ENCODE measurements at places on chromosomes 11 and 22.

DNA sequence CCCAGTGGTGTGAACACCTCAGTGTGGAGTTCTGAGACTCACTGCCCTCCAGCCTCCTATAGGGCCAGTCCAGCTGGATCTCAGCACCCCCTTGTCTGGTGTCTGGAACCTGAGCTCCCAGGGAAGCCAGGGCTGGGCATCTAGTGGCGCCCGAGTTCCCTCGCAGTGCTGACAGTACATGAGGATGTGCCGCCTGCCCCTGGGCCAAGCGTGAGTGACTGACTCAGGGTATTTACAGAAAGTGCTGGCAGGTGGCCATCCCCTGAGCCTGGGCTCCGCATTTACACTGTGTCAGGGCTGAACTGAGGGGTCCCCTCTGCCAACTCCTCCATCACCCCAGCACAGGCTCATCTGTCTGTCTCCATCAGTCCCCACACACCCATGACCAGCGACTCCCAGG lies 185.3 kb downstream of the BRD1 start:
- DNase-seq: no peak

- no peak for DNase-seq
Measured at GRCh38 chr11:129590030-129590752, 214.5 kb downstream of the BARX2 start.

DNA sequence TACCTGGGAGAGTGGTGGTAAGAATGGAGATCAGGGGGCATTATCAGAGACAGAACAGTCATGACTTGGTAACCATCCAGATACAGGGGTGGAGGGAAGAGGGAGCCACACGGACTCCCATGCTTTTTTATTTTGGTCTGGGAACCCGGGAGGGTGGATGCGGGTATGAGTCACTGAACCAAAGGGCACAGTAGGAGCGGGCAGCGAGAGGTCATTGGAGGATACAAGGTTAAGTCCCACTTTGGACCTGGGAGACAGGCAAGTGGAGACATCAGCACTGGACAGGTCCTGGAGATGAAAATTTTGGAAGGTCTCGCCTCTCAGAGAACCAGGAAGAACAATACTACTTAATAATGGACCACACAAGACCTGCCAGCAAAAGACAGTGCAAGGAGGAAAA lies 6.7 kb downstream of the HDHD5 start:
- DNase-seq: no peak

GRCh38 chr11:27972522-27973170 lies 135.3 kb downstream of the KIF18A start:
- no peak for DNase-seq

GRCh38 chr11:112481893-112482292 lies 221.2 kb upstream of the PLET1 start:
- DNase-seq: no peak

- no peak for DNase-seq
Measured at GRCh38 chr22:23068096-23068831, 2.1 kb upstream of the GNAZ start.

DNA sequence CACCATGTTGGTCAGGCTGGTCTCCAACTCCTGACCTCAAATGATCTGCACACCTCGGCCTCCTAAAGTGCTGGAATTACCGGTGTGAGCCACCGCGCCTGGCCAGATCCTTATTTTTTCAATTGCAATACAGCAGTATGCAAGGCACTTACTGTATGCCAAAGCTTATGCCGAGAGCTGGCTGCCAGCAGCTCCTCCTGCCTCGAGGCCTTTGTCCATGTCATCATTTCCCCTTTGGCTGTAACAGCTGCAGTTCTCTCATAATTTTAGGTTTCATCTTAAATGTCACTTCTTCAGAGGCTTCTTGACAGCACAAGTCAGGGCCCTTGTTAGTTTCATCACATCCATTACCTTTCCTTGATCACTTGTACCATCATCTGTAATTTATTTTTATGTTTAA lies 1.5 kb upstream of the SREBF2 start:
- no peak for DNase-seq

DNA sequence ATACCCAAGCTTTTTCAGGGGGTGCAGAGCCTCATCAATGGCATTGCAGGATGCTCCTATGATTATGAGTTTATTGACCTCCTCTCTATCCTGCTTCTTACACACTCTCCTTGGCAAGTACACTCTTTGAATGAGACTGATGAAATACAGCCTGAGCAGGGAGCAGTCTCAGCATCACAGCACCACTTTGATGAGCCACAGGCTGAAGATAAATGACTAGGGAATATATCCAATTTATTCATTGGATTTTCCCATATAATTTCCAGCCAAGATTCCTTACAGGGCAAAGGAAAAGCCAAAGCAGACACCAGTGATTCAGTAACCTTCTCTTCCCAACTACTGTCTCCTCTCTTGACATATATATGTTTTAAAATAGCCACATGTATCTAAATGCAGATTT lies 79.2 kb downstream of the CASP12 start:
- DNase-seq: no peak

GRCh38 chr22:32558681-32559355 lies 84.2 kb downstream of the FBXO7 start:
- no peak for DNase-seq

- no peak for DNase-seq
Measured at GRCh38 chr11:36195496-36196354, 93.5 kb downstream of the COMMD9 start.

DNA sequence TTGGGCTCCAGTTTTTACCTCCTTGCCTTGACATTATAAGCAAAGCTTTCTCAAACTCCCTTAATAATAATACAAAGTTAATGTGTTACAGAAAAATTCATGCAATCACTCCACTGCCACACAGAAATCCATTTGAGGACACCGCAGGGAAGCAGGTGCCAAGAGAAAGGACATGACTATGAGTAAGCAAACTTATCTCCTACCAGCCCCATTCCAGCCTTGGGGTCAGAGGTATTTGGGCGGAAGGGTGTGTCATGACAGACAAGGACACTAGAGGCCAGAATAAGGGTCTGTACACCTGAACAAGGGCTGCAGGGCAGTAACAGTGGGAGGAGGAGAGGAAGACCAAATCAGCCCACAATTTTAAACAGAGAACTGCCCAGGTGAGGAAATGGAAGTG lies 5.9 kb downstream of the GNG3 start:
- DNase-seq: no peak

- no peak for DNase-seq
Measured at GRCh38 chr11:68150037-68150436, 28.8 kb upstream of the CHKA start.

DNA sequence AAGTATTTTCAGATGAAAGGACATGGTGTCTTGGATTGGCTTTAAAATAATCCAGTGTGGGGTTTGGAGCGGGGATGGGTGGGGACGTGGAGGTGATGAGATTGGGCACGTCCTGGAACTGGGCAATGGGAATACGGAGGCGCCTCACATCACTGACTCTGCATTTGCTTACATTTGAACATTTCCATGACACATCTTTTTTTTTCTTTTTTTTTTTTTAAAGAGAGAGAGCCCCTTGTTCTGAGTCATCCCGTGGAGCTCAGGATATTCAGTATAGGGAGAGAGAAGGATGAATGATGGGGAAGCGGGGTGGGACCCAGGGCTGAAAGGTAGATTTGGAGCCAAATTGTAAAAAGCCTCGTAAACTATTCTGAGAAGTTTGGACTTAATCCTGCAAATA lies 142.7 kb downstream of the FBXO7 start:
- no peak for DNase-seq

GRCh38 chr22:27492566-27493201 lies 308.9 kb downstream of the MN1 start:
- DNase-seq: no peak
